ENCODE measurements at places on chromosomes 16 and 17.
A peak's percentile ranks its signal among the peaks of the same experiment; 100 is the strongest.

DNA sequence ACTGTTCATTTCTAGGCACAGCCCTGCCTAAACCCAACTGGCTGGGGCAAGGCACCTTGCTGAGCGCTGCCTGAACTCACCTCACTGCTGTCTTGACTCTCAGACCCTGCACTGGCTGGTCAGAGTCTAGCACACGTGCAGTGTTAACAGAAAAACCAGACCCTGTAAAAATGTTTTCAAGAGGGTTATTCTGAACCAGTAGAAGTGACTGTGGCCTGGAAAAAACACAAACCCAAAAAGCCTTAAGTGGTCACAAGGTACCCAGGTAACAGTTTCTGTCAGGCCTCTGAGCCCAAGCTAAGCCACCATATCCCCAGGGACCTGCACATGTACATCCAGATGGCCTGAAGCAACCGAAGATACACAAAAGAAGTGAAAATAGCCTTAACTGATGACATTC, 6.1 kb upstream of the EIF4A3 start:
- DNase-seq: no peak

DNA sequence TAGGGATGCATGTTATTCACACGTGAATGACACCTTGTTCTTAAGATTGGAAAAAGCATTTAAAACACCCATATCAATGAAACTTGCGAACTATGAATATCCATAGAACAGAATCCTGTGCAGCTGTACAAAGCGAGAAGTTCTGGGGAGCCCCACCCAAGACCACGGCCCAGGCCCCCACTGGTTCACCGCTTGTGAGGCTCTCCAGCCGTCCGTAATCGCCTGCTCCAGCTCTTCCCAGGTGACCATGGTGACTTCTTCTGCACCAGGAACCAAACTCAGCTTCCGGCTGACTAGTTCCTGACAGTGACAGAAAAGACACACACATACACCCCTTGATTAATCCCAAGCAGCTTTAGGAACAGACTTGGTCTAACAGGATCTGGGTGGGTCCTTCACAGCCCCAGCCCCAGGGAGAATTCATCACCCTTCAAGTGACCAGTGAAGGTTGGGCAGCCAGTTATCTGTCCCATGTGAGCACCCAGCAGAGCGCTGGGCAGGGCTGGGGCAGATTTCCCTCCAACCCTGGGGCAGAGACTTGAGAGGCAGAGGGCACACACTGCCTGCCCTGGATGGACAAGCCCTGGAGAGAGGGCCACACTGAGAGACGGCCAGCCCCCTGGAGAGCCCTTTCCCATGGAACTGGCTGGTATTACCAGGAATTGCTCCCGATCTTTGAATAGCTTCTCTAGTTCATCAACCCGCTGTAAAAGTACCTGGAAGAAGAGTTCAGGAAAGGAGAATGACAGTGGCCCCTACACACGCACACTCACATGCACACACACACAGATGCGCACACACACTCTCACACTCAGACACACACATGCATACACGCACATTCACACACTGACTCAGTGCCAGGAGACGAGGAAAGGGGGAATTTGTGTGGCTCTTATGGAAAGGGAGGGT, 3.6 kb downstream of the QRICH2 start:
- DNase-seq: no peak

- no peak for DNase-seq
Observed at GRCh38 chr17:15361151-15361550, 19.8 kb upstream of the TEKT3 start.

- DNase-seq: no peak
Observed at GRCh38 chr17:2405247-2405926, 4.5 kb upstream of the MNT start.

DNA sequence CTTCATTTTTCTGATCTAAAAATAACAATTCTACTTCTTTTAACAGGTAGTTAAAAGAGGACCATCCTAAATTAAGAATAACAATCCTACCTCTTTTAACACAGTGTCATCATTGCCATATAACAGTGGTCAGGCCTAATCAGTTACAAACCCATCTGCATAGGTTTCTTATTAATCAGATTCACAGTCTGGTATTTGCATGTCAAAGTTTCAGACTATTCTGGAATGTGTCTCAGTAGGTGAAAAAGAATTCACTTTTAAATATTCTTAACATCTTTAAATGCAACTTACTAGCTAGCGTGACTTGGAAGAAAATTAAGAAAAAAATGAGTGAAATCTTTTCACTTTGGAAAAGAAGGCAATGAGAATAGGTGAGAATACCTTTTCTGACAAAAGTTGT, 6.8 kb upstream of the KRT12 start:
- DNase-seq: no peak

DNA sequence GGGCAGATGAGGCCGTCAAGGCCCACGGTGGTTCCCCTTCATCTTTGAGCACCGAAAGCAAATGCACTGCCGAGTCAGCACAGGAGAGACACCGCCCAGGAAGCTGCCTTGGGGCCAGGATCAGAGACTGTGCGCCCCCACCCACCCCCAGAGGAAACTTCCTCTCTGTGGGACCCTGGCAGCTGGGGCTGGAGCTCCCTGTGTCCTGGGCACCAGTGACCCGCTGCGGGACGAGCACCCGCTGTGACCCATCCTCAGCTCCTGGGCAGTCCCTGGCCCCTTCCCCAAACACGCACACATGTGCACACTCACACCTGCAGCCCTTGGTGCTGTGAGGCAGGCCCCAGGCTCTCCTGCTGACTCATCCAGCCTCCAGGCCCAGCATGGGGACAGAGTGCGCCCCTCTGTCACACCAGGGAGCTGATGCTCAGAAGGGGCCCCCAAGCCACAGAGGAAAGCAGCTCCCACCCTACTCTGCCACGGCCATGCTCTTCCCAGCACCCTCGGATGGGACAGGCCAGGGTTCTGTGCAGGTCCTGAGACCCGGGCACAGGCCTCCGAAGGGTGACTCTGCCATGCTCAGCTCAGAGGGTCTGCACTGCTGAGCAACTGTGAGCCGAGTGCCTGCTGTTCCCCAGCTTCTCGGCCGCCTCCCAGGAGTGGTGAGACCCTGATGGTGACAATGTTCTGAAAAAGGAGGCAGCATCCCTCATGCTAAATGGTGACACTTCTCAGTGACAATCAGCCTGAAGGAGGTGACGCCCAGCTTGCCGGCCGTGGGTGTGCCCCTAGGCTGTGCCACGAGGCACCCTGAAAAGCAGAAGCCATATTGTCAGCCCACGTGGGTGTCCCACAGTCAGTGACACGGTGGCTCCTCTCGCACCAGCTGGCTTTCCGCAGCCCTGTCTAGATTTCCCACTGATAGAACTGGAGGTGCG, 3.6 kb downstream of the PIEZO1 start:
- DNase-seq: no peak

GRCh38 chr17:80833952-80834892, 157.4 kb upstream of the CHMP6 start:
- DNase-seq: no peak

GRCh38 chr17:80358861-80359260, 56.1 kb upstream of the ENDOV start:
- DNase-seq: no peak

- DNase-seq: no peak
Observed at GRCh38 chr16:30087181-30087898, 4.4 kb downstream of the TBX6 start.

DNA sequence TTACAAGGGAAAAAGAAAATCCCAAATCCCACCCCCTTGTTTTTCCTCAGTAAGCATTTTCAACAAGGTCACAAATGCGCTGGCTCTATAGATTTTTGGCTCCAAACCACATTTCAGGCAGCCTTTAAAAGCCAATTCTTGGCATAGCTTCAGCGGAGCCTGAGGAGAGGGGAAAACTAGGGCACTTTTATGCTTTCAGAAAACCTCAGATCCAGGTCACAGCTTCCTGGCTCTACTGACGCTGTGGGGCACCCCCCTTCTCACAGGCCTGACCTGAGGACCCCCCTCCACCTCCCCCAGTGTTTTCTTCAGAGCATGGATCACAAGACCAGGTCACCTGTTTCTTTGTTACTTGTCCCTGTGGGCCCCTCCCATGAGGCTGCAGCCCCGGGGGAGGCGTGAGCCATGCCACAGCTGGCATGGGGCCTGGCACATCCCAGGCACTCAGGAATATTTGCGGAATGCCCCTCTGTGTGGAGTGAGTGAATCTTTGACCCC, 30.1 kb upstream of the MTSS2 start:
- DNase-seq: no peak

GRCh38 chr16:12231666-12232065, 255.1 kb downstream of the SNX29 start:
- DNase-seq: no peak

DNA sequence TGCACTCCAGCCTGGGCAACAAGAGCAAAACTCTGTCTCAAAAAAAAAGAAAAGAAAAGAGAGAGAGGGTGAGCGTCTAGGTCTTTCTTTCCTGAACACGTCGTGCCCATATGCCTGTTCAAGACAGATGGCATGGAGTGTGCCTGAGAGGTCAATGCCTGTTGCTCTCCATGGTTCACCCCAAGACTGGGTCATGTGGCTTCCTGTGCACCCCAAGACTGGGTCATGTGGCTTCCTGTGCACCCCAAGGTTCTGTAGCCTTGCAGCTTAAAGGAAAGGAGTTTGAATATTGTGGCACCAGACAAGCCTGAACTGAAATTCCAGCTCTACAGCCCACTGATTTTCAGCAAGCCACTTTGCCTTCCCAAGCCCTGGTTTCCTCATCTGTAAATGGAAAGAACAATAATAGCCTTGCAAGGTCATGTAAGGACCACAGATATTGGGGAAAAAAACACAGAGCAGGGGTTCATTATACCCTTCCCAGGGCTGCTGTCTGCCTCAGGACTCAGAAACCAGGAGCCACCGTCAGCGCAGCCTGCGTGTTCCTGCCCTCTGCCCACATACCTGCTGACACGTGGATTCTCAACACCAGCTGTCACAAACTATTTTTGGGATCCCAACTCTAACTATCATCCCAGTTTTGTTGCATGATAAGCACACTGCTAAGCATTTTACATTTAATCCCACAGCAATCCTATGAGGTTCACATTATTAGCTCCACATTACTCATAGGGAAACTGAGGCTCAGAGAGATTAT, 18.0 kb upstream of the NAGS start:
- DNase-seq: no peak

DNA sequence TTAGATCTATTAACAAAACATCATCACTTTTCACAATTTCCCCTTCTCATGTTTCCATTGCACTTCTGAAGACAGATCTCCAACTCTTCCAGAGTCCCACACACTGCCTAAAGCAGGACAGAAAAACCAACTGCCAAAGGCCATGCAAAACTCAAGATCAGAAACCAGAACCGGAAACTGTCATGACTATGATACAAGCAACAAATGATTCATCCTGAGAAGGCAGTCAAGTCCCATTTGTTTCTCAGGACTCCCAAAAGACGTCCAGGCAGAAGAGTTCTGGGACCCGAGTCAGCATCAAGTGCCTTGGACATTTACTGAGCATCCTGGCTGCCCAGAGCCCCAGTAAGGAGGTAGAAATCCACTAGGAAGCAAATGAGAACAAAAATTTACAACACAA, 38.8 kb downstream of the ERN1 start:
- no peak for DNase-seq

- DNase-seq: no peak
Observed at GRCh38 chr17:66923886-66924285, 40.6 kb upstream of the CACNG4 start.

DNA sequence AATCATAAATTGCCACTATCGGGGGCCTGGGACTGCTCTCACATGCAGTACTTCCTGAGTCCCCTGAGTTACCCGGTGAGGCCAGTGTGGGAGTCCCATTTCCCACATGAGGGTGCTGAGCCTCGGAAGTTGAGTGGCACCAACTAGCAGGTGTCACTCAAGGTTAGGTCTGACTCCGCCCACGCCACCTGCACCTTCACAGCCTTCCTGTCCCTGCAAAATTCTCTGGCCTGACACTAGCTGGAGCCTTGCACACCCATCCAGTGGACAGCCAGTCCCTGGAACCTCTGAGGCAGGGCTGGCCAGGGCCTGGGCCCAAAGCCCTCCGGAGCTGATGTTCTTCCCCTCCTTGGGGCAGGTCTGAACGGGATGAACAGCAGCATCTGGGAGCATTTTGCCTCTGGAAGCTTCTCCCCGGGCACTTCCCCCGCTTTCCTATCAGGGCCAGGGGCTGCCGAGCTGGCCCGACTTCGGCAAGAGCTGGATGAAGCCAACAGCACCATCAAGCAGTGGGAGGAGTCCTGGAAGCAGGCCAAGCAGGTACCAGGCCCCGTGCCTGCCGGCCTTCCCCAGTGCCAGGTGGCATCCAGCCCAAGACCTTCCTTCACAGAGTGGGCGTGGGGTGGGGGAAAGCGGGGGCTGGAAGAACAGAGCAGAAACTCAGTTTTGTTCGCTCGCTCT, 21.9 kb downstream of the UNC13D start:
- DNase-seq: peak; percentile 58

DNA sequence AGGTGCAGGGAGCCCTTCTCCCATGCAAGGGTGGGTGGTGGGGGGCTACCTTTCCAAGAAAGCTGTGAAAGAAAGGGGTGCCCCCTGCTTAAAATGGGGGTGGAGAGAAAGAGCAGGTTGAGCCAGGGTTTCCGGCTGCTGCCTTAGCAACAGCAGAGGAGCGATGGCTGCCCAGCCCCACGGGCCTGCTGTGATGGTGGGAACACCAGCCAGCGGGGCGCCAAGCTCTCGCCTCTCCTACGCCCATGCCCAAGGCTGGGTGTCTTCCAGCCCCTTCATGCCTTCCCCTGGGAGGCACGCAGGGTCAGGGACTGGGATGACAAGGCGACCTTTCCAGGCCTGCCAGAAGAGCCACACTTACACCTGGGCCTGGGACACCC, 3.0 kb downstream of the FMNL1 start:
- no peak for DNase-seq

DNA sequence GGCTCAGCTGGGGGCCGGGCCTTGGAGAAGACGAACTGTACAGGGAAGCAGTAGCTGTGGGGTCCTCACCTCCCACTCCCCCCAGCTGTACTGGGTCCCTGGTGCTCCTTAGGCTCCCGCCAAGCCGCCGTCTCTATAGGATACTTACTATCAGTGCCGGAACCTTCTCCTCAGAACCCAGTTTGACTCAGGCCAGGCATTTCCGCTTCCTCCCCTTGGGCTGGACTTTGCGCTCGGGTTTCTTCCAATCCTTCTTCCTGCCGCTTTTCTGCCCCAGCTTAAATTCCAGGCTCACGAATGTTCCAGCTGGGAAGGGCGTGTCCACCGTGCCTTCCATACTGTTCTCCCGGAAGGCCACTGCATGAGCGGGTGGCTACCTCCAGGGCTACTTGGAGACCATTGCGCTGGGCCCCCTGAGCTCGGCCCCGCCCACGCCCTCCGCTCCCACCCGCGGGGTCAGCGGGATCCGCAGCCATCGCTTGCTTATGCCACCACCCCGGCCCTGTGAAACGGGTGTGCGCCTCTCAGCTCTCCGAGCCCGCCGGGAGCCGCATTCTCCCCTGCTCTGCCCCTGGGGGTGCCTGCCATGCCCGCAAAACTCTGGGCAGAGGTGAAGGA, 1795.9 kb downstream of the TP53TG3F start:
- DNase-seq: no peak

- DNase-seq: peak; percentile 38
Observed at GRCh38 chr17:46089389-46089965, 90.4 kb downstream of the STH start.

DNA sequence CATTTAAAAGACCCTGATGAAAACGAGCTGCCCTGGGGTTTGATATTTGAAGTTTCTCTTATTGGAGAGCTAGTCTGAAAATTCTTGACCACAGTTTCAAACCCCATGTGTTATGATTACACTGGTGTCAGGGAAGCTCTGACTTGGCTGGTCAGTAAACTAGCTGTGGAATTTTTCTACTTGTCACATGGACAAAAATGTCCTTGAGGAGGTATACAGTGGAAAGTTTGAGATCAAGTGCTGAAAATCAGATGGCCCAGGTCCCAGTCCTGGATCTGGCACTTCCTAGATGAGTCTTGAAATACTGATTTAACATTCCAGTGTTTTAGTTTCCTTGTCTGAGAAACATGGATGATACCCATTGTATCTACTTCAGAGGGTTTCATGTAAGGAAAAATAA, 30.7 kb upstream of the SOX9 start:
- DNase-seq: no peak

GRCh38 chr17:83100220-83100852, 20.9 kb downstream of the METRNL start:
- no peak for DNase-seq
